ENCODE measurements at places on chromosomes 12 and 14.

GRCh38 chr14:77094672-77095284, 3.3 kb upstream of the CIPC start:
- peak; percentile 73 for DNase-seq

GRCh38 chr14:89452281-89452680, 35.2 kb upstream of the FOXN3 start:
- no peak for DNase-seq

DNA sequence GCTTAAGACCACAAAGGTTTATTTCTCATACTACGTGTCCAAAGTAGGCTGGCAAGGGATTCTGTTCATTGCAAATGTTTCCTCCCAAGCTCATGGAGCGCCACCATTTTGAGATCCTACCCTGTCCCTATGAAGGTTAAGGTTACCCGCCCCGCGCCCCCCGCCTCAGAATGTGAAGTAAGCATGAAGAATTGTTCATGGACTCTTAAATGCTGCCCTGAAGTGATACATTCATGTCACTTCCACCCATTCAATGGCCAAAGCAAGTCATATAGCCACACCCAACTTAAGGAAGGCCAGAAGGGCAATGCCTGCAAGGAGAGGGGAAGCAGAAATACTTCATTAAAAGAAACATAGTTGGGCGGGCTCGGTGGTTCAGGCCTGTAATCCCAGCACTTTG, 4.2 kb downstream of the TMEM253 start:
- DNase-seq = no peak

GRCh38 chr14:75191100-75191499, 14.7 kb upstream of the TMED10 start:
- no peak for DNase-seq

- no peak for DNase-seq
These were observed 281.1 kb downstream of the AACS start for GRCh38 chr12:125346362-125346761.

DNA sequence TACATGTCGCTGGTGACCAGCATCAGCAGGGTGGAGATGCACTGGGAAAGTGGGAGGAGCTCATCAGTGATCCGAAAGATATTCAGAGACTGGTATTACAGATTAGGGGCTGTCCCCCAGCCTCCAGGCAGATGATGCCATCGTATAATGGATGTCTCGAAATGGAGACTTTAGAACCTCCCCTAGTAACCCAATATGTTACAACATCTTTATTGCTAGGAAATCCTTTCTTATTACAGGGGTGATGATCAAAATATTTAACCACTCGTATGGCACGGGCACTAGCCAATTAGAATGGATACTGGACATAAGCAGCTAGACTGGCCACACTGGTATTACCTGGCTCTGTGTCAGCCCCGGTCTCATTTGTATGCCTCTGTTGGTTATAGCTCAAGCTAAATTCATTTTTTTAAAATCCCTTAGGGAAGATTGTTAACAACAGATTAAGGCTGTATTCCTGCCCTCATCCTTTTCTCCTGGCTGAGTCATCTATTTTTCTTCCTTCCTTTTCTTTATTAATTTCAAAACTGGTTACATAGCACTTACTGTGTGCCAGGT, 10.8 kb upstream of the CEBPE start:
- DNase-seq = no peak

DNA sequence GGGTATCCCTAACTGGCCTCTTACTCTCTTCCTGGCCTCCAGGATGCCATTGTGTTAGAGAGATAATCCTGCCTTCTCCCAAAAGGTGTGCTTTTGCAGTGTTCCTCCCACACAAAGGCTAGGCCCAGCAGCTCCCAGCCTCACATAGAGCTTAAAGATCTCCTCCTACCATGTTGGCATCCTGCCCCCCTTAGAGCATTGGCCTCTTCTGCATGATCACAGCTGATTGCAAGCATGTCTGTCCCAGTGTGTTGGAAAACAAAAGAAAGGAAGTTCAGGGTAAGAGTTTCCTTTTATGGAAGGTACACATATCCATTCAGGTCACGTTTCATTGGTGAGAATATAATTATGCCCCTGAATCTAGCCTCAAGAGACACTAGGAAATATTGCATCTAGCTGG, 405.4 kb downstream of the TMTC2 start:
- DNase-seq = no peak

GRCh38 chr14:104650057-104650980, 39.1 kb upstream of the INF2 start:
- no peak for DNase-seq

DNA sequence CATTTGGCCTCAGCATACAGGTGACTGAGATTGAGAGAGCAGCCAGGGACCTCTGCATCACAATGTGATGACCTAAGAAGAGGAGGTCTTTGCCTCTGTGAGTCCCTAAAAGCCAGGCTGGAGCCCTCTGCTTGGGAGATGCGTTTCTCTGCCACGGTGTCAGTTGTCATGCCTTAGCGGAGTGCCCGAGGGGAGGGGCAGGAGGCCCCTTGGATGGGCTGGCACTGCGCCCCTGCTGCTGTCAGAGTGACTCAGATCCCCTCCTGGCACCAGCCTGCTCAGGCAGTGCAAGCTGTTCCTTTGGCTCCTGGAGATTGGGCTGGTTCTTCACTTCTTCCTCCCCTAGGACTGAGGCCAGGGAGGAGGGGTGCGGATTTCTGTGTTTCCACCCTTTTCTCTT, 64.9 kb upstream of the KCNA5 start:
- no peak for DNase-seq

- DNase-seq = no peak
These were observed 31.5 kb upstream of the GZMB start for GRCh38 chr14:24665440-24665991.

- DNase-seq = no peak
These were observed 1.7 kb downstream of the LMBR1L start for GRCh38 chr12:49108958-49109404.

DNA sequence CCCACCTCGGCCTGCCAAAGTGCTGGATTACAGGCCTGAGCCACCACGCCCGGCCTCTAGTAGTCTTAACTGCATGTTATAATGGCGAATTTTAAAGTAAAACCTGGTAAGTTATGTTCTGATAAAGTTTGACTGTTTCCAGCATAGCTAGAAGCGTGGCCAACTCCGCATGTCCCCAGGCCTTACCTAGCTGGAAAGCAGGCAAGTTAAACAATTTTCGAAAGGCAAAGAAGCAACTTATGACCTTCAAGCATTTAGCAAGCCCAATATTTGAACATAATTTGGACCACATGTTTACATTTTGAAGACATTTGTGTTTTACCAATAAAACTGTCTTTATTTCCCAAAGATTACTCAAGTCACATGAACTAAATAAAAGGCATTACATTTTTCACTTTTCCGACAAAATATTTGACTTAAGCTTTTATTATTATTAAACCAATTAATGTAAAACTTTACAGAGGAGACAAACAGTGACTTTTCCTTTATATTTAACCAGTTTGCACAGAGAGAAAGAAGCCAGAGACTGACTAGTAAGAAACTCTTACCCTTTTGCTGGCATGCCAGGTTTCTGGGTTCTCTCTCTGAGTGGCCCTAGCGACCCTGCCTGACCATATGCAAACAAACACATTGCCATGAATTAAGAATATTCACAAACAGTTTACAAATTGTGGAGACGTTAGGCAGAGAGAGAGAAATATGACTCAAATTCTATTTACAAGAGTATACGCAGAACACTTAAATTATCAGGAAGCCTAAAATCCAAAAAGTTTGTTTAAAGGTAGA, 106.3 kb downstream of the RIN3 start:
- DNase-seq = no peak

DNA sequence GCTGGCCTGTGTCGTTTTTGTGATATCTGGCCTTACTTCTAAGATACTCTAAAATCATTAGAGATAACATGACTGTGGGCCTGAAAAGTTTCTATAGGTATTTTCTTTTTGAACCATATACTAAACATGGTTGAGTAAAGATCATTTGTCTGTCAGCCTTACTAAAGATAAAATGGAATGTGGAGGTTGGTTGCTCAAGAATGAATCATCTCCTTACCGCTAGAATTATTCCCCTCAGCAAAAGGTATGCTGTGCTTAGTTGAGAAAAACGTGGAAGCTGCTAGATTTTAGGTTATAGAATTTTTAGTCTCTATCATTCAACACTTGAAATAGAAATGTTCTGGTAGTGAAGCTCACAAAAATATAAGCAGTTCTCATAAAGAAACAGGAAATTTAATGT, 407.3 kb downstream of the AEBP2 start:
- no peak for DNase-seq

DNA sequence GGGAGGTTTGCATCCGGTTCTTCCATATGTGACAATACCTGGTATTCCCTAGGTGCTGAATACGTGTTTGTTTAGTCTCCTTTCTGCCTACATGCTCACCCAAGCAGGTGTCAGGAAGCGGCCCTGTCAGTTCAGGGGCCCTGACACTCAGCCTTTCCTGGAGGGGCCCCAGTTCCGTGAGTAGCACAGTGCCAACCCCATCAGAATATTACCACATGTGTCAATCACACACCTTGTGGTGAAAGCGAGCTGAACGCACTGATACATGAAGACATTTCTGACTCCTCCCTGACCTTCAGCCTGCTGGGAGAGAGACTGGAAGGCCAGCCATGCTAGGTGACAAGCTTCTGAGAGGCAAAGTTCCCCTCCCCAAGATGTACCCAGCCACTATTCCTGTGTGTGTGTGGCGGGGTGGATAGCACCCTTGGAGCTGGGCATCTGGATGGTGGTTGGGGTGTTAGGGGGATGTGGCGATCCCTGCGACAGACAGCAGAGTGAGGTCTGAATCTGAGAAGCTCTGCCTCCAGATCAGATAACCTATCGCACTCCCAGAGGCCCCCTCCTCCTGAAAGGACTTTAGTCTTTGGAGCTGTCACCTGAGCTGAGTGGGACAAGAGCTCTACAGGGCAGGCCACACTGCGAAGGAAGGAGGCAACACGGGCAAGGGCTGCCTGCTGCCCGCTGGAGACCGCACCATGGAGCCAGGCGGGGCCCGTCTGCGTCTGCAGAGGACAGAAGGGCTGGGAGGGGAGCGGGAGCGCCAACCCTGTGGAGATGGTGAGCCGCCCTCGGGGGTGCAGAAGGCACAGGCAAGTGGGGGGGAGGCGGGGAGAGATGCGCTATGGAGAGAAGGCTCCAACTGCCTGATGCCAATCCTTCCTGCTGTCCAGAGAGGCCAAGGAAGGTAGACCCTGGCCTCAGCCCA, at the start of gene SOAT2:
Gene SOAT2, plus strand, starts transcription at position 604 of the 925 bp plus-strand sequence. Its CDS starts 92 bp downstream, at position 696.
- no peak for DNase-seq

- DNase-seq = no peak
These were observed 6.6 kb upstream of the KLRD1 start for GRCh38 chr12:10301103-10301502.

DNA sequence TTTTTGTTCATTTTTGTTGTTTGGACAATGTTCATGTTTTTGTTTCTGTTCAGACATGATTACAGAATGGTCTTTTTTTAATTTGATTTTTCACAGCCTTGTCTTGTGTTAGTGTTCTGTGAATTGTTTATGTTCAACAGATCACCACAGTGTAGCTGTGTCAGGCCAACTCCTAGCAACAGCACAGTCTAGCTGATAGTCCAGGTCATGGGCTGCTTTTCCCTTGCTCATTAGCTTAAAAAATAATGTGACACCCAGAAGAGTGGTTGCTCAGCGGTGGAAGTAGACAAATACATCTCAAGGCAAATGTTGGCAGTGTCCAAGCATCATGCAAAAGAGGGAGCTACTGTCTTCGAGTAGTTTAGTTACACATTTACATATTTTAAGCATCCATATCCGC, 22.4 kb downstream of the WBP11 start:
- no peak for DNase-seq

DNA sequence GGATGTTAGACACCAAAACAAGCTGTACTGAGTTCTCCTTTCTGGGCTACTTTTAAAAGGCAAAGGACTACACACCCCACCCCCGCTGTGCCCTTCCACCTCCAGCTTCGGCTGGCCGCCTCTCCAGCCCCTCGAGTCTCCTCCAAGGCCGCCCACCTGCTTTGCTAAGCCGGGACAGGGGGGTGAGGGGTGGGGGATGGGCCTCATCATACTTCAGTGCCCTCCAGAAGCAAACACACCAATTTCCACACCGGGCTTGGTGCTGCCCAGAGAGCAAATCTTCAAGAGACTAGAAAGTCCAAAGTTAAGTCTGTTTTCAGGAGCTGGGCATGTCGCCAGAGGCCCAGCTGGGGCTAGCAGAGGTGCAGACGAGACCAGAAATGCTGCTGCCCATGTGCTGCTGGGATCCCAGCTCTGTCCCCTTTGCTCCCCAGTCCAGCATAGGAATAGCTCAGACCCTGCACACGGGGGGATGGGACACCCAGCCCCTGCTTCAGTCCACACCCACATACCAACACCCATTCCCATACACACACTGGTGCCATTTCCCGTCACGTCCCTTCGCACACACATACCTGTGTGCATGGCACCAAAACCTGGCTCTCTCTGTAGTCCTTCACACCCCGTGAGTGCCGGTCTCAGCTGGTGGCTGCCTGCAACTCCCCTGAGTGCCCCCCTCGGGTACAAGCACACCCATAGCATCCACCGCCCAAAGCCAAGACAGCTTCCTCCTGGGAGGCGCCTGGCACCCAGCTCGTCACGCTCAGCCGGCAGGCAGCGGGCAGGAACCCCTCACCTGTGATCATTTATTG, 1.0 kb downstream of the SLC6A12 start:
- DNase-seq = no peak

DNA sequence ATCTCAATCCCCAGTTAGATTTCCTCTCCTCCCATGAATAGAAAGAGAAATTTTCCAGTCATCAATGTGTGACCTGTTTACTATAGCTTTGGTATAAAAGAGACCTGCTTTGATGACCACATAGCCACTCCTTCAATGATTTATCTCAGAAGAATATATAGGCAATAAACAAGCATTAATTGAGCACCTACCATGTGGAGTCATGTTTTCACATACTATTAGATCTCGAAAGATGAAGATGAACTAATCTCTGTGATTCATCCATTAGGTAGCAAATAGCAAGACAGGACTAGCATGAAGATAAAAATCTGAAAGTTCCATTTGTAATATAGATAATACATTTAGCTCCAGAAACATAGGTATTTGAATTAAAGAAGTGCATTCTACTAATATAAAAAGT, 40.5 kb downstream of the SLCO1A2 start:
- no peak for DNase-seq

DNA sequence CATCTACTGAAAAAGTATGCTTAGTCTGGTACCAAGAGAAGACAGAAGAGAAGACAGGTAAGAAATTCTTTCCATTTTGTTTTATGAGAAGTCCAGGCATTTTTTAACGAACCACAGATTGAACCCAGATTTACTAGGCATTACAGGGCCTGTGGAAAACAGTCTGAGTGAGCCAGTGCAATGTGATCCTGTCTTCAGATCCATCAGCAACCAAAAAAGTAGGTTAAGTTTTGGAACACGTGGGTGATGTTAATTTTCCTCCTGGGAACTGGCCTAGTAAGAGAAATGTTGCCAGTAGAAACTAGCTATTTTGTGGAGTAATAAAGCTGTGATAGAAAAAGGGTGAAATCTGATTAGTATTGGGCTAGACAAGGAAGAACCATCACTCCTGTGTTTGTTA, 440.9 kb upstream of the SEL1L start:
- no peak for DNase-seq

- no peak for DNase-seq
These were observed 30.8 kb downstream of the KTN1 start for GRCh38 chr14:55610713-55611370.

- DNase-seq = no peak
These were observed 10.0 kb upstream of the CNIH1 start for GRCh38 chr14:54451121-54451601.

- peak; percentile 82 for DNase-seq
These were observed 624 bp upstream of the PWP1 start for GRCh38 chr12:107684990-107685359.

- no peak for DNase-seq
These were observed 21.0 kb upstream of the ANP32D start for GRCh38 chr12:48451372-48451771.

Measured in LoVo (cell line).